ENCODE measurements at places on chromosomes 4 and X.

GRCh38 chrX:153635388-153635787, 11.6 kb upstream of the DUSP9 start:
- no peak for DNase-seq

- no peak for DNase-seq
Observed at GRCh38 chr4:40971338-40971737, 221.6 kb downstream of the NSUN7 start.

DNA sequence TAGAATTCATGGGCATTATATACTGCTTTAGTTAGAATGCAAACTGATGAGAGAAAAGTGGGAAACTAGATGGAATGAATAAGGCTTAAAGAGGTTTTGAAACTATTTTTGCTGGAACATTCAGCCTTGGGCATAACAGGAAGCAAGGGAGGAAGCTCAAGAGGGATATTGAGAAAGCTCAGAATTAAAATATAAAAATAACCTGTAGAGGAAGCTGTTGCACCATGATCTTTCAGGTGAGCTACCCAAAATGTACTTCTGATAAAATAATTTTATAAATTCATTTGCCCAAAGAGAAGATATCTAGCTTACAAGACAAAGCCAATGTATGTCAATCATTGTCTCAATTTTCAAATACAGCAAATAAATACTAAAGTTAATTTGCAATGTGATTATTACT, 11.3 kb downstream of the GC start:
- DNase-seq, result no peak

GRCh38 chrX:34557733-34558132, 99.4 kb downstream of the TMEM47 start:
- DNase-seq, result no peak
